Breast epithelium (tissue), 4 donors: ENCODE measurements at places on chromosomes 16 and 17. TPM values are rescaled to one million over a fixed set of nuclear protein-coding genes. Genes with fewer than 3 reads are reported as not detected.

The DNAI2 gene
- not detected for total RNA-seq

The GRB7 gene
- total RNA-seq = not detected

The OR3A3 gene
- total RNA-seq = not detected

The ZFP3 gene
- 4.9 TPM for total RNA-seq

The CLEC10A gene
- total RNA-seq = 15.8 TPM

The KRT25 gene
- total RNA-seq = not detected

The KRTAP4-4 gene
- total RNA-seq = not detected

The STAC2 gene
- total RNA-seq = 121 TPM

DNA sequence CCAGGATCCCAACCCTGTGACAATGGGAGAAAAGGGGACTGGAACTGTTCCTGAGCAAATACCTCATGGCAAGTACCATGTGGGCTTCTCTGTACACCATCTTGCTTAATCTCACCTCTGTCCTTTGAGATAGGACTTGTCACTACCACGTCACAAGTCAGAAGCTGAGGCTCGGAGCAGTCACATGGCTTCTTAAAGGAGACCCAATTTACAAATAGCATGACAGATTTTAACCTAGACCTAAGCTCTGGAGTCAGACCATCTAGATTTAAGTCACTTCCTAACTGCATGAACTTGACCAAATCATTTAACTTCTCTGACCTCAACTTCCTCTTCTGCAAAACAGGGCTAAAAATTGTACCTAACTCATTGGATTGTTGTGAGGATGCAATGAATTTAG is 36.0 kb upstream of the CCL1 start:
- no peak for DNase-seq

DNA sequence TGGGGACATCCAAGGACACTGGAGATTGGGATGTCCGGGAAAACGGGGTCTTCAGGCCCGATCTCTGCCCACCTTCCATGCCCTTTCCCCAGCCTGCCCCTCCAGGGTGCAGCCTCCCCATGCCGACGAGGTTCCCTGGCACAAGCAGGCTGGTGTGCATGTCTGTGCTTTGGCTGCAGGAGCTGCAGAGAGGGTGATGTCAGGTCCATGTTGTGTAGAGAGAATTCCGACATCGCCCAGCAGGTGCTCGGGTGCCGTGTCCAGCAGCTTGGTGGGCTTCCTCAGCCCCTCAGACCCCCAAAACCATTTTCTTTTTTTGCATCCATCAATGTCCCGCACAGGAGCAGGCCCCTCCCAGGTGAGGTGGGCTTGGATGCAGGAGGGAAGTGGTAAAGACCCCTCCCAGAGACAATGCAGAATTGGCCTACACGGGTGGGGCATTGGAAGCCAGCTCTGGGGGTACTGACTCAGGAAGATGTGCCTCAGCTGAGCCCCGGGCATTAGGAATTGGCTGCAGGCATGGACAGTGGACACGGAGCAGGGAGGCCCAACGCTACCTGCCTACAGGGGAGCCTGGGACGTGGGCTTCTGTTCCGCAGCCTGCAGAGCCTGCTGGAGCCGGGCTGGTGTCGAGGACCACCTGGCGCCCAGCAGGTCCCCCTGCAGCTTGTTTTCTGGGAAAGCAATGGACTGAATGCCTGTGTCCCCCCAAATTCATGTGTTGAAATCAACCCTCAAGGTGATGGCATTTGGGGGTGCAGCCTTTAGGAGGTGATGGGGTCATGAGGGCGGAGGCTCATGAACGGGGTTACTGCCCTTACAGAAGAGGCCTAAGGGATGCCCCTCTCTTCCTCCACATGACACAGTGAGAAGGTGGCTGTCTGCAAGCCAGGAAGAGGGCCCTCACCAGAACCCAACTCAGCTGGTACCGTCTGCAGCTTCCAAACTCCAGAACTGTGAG is 97.5 kb downstream of the METRNL start:
- DNase-seq = peak; percentile 47
